ENCODE measurements at places on chromosomes 16 and 17.

DNA sequence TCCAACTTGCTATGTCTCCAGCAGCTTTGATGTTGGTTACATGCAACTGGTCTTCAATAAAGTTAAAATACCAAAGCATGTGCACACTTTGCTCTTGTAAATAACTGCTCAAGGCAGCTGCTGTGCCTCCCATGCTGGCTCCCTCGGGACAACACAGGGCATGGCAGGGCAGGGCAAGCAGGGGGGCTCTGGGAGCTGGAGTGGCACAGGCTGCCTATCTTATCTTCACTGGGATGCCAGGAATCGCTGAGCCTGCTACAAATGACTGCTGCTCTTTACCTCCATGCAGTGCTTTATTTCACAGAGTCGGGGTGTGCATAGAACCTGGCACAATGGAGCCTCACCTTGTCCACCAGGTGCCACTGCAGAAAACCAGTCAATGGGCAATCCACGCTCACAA, 21.8 kb downstream of the PEMT start:
- DNase-seq = no peak

- no peak for DNase-seq
Measured at GRCh38 chr16:82560805-82561325, 65.9 kb upstream of the CDH13 start.

GRCh38 chr17:21189361-21189760, 24.6 kb downstream of the TMEM11 start:
- no peak for DNase-seq

DNA sequence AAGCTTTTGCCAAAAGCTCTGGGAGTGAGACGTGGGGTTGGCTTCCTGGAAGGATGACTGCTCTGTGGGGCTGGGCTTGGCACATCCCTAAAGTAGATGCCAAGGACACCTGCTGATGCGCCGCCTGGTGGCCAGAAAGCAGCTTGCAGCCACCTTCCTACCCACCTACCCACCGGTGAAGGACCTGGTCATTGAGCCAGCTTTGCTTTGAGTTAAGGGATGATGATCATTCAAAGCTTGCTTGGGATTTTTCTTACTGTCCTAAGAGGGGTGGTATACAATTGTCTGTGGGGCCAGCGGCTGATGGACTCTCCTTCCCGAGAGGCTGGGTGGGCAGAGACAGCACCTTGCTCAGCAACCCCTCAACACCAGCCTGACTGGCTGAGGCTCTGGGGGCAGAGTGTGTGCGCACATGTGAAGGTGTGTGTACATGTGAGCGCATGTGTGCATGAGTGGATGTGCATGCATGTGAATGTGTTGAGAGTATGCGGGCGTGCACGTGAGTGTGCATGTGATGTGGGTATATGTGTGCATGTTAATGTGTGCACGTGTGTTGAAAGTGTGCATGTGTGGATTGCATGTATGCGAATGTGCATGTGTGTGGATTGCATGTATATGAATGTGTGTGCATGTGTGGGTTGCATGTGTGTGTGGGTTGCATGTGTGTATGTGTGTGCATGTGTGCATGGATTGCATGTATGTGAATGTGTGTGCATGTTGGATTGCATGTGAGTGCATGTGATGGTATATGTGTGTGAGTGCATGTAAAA, 18.6 kb downstream of the C1QTNF1 start:
- peak; percentile 64 for DNase-seq

- DNase-seq = no peak
Measured at GRCh38 chr16:2715064-2715463, 5.0 kb downstream of the PRSS27 start.

DNA sequence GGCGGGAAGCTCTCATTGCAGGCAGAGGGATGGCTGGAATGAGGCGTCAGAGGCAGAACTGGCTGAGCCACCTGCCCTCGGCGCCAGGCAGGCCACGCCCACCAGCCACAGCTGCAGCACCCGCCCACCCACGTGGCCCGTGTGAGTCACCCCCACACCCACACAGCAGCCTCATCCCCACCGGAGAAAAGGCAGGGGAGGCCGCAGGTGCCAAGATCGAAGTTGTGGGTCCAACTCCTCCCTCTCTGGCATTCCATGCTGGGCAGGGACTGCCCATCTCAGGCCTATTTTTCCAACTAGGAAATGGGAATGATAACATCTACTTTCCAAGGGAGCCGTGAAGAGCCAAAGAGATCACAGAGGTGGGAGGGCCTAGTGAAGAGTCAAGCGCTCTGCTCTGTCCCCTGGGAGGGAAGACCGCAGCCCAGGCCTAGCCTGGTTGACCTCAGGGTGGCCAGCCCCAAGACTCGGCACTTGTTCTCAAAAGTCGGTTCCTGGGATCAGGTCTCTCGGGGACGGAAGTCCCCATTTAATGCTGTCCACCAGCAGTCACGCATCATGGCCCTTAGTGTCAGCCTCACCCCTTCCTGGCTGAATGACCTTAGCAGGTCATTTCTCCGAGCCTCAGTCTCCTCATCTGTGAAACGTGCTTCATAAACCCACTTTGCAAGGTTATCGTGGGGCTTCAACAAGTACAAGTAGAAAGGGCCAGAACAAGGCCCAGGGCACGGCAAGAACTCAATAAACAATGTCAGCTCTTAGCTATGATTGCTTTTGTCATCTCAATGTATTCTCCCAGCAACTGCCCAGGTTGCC, at the start of gene TRPV3:
TSS of gene TRPV3 (minus strand) at position 45 of the 816 bp plus-strand sequence. CDS start 2,962 bp downstream, outside the sequence.
- DNase-seq = peak; percentile 47

- DNase-seq = no peak
Measured at GRCh38 chr17:73693071-73693470, 48.8 kb upstream of the SDK2 start.

DNA sequence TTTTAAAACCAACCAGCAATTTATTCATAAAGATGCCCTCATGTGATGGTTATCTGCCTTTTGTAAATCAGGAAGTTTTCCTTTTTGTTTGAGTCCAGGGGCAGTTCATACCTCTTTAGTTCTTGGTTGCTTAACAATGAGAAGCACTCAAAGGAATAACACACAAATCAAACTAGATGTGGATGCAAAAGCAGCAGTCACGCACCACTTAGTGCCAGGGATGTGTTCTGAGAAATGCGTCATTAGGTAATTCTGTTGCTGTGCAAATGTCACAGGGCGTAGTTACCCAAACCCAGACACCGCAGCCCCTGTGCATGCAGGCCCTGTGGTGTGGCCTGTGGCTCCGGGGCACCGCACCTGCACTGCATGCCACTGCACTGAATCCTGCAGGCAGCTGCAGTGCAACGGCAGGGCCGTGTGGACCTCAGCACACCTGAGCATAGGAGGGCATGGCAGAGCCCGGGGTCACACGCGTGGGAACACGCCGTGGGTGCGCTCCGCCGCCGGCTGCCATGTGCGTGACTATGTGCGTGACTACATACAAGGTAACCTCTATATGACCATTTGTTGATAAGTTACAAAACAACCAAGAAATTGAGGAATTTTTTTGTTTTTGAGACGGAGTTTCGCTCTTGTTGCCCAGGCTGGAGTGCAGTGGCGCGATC, 39.6 kb downstream of the PKD1 start:
- DNase-seq = no peak

- no peak for DNase-seq
Measured at GRCh38 chr16:88536971-88537751, 33.0 kb upstream of the ZC3H18 start.

DNA sequence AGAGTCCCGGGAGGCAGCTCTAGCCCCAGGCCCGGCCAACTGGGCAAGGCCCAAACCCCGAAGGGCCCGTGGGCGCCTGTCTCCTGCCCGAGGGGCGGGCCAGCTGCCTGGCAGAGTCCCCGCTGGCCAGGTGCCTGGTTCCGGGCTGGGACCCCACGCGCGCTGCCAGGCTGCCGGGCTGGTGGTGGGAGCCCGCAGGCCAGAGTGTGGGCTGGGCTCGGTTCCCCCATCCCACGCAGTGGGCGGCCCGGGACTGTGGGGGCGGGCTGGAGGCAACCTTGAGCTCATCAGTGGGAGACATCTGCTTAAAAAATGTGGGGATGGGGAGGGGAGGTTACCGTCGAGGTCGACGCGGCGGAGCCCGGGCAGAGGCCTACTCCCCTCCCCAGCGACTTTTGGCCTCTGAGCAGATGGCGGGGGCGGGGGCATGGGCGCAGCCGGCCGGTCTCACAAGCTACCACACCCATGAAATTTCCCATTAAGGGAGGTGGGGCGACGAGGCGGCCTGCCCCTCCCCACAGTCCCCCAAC, 176.4 kb upstream of the GSE1 start:
- no peak for DNase-seq
